Mesangial cell (primary cell): ENCODE measurements at places on chromosomes 12 and 14. TPM values are rescaled to one million over a fixed set of nuclear protein-coding genes. Genes with fewer than 3 reads are reported as not detected.

The ADCY6 gene
- 20.4 and 44.7 TPM in 2 replicates for total RNA-seq

The SNAPC1 gene
- total RNA-seq: 6.8 and 8.6 TPM in 2 replicates

The FGF23 gene
- total RNA-seq: not detected in 2 replicates

The TDRD9 gene
- total RNA-seq: 0.33 and 0.76 TPM in 2 replicates

The KRT83 gene
- not detected in 2 replicates for total RNA-seq

The A2M gene
- total RNA-seq: 1.6 TPM in 1 of 2 replicates, not detected in the other

The KRT71 gene
- total RNA-seq: not detected in 2 replicates

The OR5AU1 gene
- total RNA-seq: not detected in 2 replicates

The MGP gene
- 10.8 and 115 TPM in 2 replicates for total RNA-seq

The FITM1 gene
- total RNA-seq: 0.13 TPM in 1 of 2 replicates, not detected in the other

The CNTN1 gene
- total RNA-seq: 2.4 and 2.7 TPM in 2 replicates

The RASAL1 gene
- 0.16 and 4.9 TPM in 2 replicates for total RNA-seq

The SUOX gene
- 14.5 and 18.4 TPM in 2 replicates for total RNA-seq

The TTC6 gene
- total RNA-seq: under 0.01 and 0.16 TPM in 2 replicates

The MANSC4 gene
- not detected in 2 replicates for total RNA-seq

The OSBPL8 gene
- 36.7 and 36.8 TPM in 2 replicates for total RNA-seq

The ABCC9 gene
- total RNA-seq: 0.33 and 1.9 TPM in 2 replicates

The NFYB gene
- 9.4 and 10.9 TPM in 2 replicates for total RNA-seq

The HPD gene
- total RNA-seq: not detected in 2 replicates

The PA2G4 gene
- 87.1 and 204 TPM in 2 replicates for total RNA-seq

The CEP128 gene
- 3.0 and 5.7 TPM in 2 replicates for total RNA-seq

The ST8SIA1 gene
- 0.13 and 0.16 TPM in 2 replicates for total RNA-seq

The ASCL1 gene
- total RNA-seq: not detected in 2 replicates

The CPNE8 gene
- total RNA-seq: 1.8 and 2.1 TPM in 2 replicates

The TAS2R50 gene
- 0.38 and 0.98 TPM in 2 replicates for total RNA-seq
